ENCODE measurements at places on chromosomes 11 and 22.

GRCh38 chr11:64629796-64630562, 39.0 kb downstream of the SLC22A12 start:
- DNase-seq = no peak

GRCh38 chr22:46028106-46028991, 51.4 kb upstream of the WNT7B start:
- no peak for DNase-seq

DNA sequence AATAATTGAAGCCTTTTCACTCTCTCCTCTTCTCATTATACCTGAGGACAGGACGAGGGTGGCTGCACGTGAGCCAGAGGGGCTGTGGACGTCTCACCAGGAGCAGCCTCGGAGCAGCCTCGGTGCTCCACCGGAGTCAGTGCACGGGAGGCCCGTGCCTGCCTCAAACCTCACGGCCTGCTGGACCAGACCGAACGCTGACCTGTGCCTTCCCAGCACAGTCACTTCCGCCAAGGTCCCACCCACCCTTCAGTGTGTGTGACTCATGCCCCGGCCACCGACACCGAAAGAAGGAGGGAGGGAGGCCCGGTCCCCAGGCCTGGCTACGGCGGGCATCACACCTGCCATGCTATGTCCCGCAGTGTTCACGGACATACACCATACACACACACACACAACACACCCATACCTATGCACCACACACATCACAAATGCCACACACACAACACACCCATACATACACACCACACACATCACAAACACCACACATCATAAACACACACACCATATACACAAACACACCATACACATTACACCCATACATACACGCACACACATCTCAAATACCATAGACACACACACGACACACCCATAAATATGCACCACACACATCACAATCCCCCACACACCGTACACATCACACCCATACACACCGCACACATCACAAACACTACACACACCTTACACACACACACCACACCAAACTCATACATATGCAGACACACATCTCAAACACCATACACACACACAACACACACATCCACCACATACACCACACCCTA, 1506.5 kb downstream of the TBC1D22A start:
- DNase-seq = no peak

DNA sequence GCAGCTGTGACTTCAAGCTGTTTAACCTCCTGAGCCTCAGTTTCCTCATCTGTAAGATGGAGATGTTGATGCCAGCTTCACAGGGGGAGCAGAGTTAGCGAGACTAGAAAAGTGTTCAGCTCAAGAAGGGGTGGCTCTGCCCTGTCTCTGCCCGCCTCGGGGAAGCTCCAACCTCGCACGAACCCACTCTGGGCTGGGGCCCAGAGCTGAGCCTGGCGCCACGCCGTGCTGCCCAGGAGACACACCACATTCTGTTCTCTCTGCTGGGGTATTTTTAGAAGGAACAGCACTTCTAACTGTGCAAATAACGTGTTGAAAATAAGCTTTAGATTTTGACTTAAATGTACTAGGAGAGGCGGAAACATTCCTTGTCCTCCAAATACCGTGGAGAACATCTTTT, 74.1 kb downstream of the PHF21B start:
- no peak for DNase-seq

DNA sequence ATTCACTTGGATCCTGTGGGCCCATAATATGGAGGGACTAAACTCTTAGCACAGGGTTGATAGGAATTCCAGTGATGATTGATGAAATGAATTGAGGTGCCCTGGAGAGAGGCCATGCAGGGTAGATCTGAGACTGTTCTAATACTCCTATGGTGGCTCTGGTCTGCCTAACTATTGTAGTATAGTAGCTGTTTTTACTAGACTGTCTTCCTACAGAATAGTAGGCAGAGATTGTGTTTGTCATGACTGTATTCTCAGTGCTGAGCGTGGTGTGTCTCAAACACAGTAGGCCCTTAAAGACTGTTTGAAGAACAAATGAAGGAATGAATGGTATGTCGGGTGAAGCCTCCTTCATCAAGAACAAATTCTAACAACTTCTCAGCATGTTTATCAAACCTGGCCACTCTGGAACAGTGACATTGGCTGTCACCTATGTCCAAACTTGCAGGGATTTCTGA, 107.0 kb upstream of the SESN3 start:
- DNase-seq = no peak

GRCh38 chr11:61742391-61742790, 10.0 kb upstream of the MYRF start:
- no peak for DNase-seq

- no peak for DNase-seq
These were observed 35.3 kb upstream of the FZD4 start for GRCh38 chr11:86990515-86990914.

- no peak for DNase-seq
These were observed 34.0 kb upstream of the EIF3D start for GRCh38 chr22:36563001-36563400.

- DNase-seq = no peak
These were observed 21.8 kb downstream of the RNF169 start for GRCh38 chr11:74770456-74770855.

DNA sequence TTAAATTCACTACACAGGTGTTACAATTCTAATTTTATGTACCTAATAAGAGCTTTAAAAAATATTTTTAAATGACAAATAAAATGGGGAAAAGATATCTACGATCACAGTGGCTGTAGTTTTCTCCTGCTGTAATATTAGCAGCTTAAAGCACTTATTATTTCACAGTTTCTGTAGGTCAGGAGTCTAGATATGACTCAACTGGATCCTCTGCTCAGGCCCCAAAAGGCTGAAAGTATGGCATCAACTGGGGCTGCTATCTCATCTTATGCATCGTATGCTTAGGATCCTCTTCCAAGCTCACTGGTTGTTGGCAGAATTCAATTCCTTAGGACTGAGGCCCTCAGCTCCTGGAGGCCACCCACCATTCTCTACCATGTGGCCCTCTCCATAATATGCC, 12.8 kb downstream of the FBXO3 start:
- no peak for DNase-seq

DNA sequence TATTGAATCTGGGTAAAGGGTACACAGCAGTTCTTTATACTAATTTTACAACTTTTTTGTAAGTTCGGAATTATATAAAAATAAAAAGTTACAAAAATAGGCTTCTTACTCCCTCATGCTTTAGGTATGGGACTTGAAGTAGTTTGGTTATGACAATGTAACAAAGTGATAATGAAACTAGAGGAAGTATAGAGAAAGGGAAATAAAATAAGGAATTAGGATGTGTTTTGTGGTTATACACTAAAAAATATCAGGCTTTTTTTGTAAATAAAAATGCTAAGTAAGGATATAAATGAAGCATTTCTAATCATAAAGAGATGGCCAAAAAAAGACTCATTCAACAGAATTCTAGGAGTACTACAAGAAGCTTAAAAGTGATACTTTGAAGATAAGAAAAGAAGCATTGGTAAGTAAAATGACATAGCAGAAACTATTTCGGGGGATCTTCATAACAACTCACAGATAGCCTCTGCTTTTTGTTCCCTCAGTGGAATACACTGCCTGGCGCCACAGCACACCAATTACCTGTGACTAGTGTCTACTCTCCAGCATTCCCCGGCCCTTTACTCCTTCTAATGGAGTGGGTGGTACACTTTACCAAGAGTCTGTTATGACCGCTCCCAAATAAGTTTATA, 322.7 kb upstream of the PITPNB start:
- DNase-seq = no peak

DNA sequence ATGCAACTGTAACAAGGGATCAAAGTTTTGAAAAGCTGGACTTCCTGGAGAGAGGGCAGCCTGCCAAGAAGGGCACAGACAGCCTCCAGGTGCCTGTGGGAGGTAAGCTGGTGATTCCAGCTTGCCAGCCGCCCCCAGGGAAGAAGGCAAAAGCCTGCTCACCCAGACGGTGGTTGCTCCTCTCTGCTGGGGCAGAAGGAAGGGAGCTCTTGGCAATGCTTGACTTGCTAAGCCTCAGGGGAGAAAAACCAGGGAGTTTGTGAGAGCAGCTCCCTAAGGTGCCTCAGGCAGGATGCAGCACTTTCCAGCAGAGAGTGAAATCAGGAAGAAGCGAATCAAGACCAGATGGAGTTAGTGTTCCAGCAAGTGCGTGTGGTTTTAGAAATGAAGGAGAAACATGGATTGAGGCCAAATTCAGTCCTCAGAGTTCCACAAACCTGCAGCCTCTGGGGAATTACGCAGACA, 553.6 kb downstream of the BUD13 start:
- DNase-seq = no peak

DNA sequence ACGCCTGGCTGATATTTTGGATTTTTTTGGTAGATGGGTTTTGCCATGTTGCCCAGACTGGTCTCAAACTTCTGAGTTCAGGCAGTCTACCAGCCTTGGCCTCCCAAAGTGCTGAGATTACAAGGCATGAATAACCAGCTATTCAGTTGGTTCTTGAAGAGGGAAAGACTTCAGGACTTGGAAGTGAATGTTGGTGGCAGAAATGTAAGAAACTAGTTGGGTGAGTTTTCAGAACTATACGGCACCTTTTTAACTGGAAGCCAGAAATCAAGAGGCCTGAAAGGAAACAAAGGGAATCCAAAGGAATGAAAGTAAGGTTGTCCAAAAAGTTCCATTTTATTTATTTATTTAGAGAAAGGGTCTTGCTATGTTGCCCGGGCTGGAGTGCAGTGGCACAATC, 2.9 kb downstream of the POGLUT3 start:
- DNase-seq = no peak

DNA sequence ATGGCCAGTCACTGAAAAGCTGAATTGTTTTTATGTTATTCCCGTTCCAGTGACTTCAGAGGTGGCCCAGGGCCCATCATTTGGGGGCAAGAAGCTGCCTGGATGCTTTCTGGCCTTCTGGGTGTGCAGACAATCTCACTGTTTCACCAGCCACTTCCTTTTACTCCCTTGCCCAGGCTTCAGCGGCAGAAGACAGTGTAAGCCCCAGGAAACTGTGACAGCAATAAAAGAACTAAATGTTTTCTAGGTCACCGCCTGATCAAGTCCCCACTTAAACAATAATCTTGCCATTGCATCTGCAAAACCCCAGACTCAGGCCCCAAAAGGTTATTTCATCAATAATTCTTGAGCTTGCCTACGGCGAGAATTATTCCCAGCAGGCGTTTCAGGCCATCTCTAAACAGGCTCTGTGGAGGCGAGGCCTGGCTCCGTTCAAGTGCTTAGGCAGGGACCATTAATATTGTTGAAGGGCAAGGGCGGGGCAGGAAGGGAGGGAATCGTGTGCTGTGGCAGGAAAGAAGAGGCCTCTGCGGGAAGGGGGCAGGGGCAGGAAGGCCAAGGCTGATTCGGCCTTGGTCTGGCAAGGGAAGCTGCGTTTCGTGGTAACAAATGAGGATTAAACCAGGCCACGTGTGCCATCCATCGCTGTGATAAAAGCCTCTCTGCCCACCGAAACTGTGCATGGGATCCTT, 252.3 kb downstream of the KIRREL3 start:
- DNase-seq = no peak

- DNase-seq = no peak
These were observed 55.9 kb upstream of the CCDC188 start for GRCh38 chr22:20206709-20207215.

- DNase-seq = no peak
These were observed 167.9 kb upstream of the B3GAT1 start for GRCh38 chr11:134579724-134580609.

- no peak for DNase-seq
These were observed 23.7 kb downstream of the SLC37A2 start for GRCh38 chr11:125086633-125087296.

DNA sequence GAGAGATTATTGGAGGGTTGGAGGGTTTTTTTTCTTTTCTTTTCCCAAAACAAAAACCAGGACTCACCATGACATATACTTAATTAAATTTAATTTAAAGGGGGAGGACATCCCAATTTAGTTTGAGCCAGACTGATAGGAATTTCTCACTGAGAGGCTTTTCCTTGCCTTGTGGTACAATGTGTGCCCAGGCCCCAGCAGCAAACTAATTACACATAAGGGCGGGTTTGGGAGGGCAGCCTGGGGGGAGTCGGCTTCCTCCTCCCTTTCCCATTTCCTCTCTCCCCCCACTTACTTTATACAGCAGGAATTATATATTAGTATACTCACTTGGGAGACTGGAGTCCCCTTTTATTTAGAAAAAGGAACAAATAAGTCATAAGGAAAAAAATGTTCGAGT, 2.9 kb downstream of the TEAD1 start:
- DNase-seq = no peak

DNA sequence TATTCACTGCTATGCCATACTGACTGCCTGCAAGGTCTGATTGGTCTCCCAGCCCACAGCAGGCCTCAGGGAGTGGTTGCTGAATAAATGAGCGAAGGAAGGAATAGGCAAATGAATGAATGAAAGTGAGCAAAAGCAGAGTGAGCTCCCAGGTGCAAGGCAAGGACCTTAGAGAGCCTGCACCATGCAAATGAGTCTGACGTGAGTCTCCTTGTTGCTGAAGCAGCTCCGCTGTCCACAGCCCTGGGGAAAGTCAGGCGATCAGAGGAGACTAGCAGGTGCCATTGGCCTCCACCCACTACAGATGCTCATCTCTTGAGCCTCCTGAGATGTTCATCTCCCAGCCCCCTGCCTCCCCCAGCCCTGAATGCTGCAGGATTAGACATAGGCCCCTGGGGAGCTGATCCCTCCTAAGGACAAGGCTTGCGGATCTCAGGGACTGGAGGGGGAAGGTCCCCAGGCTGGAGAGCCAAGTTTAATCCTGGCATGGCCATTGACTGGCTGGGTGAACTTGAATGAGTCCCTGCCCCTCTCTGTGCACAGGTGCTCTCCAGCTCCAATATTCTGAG, 22.1 kb downstream of the GDPD5 start:
- DNase-seq = no peak

DNA sequence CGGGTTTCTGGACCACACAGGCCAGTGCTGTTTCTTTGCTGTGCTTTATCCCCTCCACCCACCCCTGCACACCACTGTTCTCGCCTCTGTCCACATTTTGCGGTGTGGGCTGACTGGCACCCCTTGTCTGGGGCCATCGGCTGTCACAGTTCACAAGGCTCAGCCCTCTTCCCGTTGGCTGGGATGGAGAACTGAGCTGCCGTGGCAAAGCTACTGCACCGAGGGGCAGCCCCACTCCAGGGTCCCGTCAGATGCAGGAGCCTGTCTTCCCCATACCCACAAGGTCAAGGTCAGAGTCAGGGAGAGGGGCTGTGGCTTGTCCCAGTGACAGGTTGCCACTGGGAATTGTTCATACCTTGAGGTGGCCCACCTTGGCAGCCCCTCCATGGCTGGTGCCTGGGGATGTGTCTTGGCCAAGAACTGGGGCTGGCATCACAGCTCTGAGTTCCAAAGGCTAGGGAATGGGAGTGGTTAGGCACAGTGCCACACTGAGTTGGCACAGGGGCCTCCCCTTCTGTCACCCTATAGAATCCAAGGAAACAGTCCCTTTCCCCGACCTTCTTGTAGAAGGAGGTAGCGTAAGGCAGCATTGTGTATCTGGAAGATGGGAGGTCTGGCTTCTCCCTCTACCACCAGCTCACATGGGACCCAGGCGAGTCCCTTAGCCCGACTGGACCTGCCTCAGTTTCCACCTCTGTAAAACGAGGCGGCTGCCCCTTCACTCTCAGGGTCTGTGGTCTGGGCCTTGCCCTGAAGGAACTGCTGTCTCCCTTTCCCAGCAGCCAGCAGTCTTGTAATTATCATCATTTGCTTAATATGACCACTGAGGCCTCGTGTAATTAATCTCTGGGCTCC, 3.4 kb downstream of the GRK2 start:
- no peak for DNase-seq
